Activated effector memory CD4-positive, alpha-beta T cell treated with Interleukin-2 at 50 U/mL for 16 hours (primary cell): ENCODE measurements at places on chromosomes 13 and 19.

DNA sequence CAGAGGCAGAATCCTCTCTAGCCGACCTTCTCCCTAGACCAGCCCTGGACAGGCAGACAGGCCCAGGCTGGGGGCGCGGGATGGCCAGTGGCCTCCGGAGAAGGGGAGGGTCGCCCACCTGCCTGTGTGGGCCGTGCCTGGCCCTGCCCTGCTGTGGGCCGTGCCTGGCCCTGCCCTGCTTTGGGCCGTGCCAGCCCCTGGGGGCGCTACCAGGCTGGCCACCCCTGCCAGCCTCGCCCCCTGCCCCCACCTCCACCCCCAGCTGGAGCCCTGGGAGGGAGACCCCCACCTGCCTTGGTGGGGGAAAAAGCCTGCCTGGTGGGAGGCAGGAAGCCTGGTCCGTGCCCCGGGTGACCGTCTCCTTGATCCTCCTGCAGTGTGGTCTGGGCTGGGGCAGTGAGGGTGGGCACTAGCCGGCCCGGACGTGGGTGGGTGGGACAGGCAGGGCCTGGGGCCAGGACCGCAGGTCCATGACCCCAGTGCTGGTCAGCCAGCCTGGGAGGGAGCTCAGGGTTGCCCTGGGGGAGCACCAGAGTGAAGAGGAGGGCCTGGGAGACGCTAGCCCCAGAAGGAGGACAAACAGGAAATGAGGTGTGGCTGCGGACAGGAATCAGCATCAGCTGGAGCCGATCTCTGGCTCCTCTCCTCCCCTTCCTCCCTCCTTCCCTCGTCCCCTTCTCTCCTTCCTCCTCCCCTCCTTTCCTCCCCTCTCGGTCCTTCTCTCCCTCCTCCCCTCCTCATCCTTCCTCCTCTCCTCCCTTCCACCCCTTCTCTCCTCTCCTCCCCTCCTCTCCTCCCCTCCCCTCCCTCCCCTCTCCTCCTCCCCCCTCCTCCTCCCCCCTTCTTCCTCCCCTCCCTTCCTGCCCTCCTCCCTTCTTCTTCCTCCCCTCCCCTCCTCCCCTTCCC lies 5.1 kb upstream of the MKNK2 start:
- no peak for DNase-seq

DNA sequence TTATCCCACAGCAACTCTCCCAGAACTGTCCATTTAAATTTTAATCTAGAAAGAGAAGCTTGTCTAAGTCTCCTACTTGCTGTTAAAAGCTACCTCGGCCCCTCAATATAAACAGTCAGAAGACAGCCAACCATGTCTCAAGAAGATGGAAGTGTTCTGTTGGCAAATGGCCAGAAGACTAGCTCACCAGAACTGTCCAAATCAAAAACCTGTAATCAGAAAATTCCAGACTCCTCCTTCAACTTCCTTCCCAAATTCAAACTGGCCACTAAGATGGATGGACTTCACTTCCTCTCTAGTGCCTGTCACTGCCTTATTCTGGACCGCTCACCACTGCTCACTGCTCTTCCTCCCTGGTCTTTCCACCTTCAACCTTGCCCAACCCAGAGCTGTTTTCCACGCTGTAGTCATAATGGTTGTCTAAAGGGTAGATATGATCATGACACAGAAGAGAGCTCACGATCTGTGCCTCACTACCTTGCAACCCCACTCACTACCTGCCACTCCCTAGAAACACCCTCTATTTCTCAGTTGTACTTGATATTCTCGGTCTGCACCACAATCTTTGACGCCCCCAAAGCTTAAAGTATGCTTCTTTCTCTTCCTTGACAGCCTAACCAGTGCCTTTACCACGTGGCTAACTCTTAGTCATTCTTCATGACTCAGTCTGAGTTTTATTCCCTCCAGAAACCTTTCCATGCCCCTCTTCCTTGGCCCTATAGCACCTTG lies 9.2 kb downstream of the FGF14 start:
- DNase-seq = no peak

- no peak for DNase-seq
Observed at GRCh38 chr13:111371720-111372119, 51.3 kb downstream of the TEX29 start.

GRCh38 chr13:110356362-110356761 lies 49.3 kb downstream of the COL4A2 start:
- no peak for DNase-seq

DNA sequence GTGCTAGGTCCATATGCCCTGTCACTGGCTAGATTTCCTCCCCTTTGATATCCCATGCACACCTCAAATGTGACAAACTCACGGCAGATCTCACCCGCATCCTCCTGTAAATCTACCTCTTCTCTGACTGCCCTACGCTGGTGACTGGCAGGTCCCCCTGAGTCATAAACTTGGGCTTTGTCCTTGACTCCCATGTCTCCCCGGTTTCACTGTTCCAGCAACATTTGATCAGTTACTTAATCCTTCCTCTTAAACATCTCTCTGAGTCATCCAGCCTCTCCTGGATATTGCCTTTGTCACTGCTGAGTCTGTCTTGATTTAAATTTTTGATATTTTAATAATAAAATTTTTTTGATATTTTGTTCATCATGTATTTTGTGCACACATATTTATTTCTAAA lies 26.5 kb downstream of the FAM216B start:
- no peak for DNase-seq

- no peak for DNase-seq
Observed at GRCh38 chr13:101415358-101416174, 742 bp downstream of the NALCN start.

GRCh38 chr13:75360170-75360569 lies 121.8 kb downstream of the TBC1D4 start:
- DNase-seq = no peak

DNA sequence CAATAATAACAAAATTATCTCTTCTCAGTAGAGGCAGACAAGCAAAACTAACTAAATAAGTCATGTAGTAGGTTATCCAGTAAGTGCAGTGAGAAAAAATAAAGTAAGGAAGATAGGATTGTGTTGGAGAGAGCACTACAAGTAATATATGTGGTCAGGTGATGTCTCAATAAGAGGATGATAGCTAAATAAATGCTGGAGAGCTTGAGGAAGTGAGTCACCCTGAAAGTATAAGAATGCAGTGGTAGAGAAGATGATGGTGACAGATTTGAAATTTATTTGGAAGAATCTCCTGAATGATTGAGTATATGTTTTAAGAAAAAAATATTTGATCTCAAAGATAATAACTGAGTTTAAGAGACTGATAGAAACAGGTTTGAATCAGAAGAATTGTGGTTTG lies 152.2 kb upstream of the PRR20A start:
- no peak for DNase-seq

DNA sequence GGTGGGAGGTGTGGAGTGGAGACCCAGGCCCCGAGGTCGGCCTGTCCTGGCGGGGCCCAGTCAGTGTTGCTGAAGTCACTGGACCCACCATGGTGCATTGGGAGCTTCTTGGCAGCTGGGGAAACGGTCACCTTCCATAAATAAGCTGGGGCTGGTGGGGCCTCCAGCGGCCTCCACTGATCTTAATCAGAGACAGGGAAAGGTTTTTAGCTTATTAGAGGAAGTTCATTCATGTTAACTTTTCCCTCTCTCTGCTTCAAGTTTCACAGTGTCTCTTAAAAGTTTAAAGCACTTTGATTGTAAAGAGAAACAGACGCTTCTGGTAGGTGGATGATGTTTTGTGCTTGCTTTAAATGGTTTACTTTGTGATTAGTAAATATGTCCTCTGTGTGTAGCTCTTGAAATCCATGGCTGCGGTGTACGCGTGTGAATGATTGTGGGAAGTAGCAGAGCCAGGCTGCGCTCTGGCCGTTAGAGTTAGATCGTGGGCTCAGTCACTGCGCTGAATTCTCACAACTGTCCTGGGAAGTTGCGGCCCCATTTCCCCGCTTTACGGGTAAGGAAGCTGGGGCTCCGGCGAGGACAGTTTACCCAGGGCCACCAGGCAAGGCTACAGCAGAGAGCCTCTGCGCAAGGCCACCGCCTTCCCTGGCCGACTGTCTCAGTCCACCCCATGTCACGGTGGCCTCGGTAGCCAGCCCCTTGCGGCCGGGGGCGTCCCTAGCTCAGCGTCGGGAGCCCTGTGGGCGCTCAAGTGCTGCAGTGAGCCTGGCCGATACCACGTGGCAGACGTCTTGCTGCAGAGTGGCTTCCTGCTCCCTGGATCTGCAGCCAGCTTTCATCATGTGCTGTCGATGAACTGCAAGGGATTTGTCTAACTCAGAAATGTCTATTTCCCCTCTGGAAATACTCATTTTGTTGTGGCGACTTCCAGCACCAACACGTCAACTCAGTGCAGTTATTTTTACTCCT lies 16.5 kb upstream of the NDUFS7 start:
- no peak for DNase-seq
